ENCODE measurements at places on chromosomes 2 and 18.

DNA sequence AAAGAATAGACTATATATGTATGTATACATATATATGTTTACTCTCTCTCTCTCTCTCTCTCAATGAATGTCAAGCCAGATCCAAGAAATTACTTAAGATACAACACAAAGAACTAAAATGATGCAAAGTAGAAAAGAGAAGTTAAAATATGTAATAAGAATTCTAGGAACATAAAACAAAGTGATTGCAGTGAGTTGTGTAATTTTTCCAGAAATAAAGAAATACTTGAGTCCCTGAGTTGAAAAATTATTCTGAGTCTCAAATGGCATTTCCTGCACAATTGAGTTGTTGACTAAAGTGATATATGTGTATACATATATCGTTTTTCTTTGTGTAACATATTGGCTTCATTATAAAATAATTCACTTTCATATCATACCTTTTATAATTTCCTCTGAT, 262.4 kb downstream of the INSIG2 start:
- DNase-seq, result no peak

DNA sequence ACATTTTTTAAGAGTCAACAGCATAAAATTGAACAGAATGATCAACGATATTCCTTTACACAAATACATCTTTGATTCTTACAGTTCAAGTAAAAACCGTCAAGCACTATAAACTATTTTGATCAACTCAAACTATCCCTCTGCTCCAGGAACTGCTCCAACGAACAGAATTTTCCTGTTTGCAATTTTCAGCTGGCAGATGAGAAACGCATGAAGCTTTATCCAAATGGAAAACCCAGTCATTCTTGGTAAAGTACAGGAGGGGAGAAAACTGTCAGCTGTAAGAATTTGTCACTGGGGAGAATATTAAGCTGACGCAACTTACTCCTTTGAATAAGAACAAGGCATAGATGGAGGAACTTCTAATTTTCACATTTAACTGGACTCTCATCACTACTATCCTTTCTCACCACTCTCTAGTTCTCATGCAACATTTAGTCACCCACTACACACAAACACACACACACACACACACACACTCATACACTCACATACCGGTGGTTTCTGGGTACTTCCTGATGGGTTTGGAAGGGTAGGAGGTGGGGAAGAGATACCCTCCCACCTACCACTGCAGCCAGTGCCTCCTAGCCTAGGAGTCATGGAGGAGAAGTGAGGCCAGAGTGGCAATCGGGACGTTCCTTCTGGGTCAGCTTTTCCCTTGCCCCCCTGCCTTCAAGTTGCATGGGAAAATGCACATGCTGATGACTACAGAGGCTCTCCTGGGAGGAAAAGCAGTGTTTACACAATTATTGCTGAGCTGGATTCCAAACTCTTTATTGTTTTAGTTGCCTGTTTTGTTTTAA, 54.0 kb upstream of the SPATS2L start:
- no peak for DNase-seq

- DNase-seq, result no peak
Measured at GRCh38 chr2:816278-816677, 134.4 kb upstream of the SNTG2 start.

DNA sequence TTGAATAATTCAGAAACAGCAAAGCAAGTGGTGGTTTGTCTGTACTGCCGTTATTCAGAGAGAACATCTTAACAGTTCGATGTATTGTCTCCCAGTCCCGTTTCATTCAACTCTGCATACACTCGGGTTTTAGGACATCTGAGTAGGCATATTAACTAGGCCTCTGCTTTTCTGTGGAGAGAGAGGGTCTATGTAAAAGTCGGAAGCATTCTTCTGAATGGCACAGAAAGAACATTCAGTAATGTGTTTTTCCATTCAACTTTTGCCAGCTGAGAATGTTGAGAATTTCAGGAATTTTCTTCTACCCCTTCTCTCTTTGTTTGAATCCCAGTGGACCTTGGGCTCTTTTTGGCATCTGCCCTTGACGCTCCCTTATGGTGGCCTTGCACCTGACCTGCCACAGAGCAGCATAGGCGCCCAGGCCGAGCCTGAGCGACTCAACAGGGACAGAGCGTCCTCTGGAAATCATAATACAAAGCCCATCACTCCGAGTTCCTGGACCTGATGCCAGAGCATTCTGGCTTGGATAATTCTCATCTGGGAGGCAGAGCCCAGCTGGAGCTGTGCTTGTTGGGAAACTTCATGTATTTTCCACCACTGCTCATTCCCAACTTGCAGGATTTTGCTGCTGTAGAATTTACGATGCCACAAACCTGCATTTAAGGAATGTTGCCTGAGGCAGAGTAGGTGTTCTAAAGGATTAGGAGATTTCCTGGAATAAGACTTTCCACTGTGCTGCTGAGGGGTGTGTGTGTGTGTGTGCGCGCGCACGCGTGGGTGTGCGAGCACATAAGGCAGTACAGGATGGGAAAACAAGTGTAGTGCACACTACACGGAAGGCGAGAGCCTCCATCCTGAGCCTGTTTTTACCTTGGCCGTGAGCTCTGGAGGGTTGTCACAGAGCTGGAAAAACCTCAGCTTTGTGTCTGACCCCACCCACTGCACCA, 77.2 kb upstream of the TXNDC2 start:
- DNase-seq, result peak; percentile 81

- DNase-seq, result no peak
Measured at GRCh38 chr2:27494284-27494943, 586 bp downstream of the FNDC4 start.

- DNase-seq, result no peak
Measured at GRCh38 chr2:217835931-217836891, 166.6 kb downstream of the TNS1 start.

GRCh38 chr18:140670-141266, 17.6 kb upstream of the USP14 start:
- no peak for DNase-seq

- no peak for DNase-seq
Measured at GRCh38 chr2:13103778-13104493, 387.2 kb downstream of the TRIB2 start.

DNA sequence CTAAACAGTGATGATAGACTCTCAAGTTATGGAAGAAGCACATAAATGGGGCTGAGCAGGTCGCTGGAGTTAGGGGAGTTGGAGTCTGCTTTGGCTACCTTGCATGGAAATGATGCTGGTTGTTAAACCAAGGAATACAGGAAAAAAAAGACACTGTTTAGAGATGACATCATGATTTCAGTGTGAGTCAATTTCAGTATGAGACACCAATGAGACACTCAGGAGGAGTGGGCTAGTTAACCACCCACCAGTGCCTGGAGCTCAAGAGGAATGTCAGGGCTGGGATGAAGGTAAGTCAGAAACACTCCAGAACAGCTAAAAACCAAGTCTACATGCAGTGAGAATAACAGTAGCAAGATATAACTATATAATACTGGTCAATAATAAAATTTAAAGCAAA, 303.6 kb downstream of the SOX11 start:
- DNase-seq, result no peak

DNA sequence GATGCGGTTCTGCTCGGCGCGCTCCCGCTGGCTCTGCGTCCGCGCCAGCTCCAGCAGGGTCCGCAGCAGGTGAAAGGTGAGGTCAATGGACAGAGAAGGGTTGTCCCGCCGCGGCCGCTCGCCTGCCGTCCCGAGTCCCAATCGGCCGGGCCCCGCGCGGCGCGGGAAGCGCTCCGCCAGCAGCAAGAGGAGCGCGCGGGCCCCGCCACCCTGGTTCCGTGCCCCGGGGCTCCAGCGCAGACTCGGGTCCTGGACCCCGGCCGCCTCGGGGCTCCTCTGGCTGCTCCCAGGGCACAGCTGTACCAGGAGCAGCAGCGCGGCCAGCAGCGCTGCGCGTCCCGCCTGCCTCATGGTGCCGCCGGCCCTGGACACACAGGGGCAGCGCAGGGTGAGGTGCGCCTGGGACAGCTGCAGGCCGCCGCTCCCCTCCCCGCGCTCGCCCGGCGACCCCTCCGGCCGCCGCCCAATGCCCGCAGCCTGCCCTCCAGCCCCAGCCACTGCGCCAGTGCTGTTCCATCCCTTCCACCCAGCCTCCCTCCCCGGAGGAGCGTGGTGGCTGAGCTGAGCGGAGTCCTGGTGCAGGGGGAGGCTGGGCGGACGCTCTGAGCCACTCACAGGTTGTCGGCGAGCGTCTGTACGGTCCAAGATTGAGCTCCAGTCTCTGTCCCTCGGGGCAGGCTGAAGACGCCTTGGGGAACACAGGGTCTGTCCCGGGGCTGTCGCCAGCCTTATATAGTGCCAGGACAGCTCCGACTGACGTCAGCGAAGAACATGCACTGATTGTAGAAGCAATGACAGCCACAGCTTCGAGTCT, 493 bp downstream of the UCN start:
- DNase-seq, result no peak

DNA sequence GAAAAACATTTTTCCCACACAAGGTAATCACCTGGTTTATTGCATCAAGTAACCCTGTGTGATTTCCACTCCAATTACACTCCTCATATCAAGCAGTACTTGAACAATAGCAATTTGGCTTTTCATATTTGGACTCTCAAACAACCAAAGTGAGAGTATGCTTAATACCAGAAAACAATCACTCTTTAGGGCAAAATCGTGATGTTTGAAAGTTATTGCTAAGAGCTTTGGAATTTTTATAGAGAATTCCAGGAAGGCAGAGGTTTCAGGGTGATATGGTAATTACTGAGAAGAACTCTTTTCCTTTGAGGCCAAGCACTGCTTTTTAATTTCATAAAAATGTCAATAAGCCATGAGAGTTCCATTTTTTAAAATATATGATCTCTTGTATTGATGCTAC, 779.5 kb upstream of the LRRTM1 start:
- no peak for DNase-seq

- no peak for DNase-seq
Measured at GRCh38 chr18:39414009-39414700, 1848.6 kb upstream of the CELF4 start.

DNA sequence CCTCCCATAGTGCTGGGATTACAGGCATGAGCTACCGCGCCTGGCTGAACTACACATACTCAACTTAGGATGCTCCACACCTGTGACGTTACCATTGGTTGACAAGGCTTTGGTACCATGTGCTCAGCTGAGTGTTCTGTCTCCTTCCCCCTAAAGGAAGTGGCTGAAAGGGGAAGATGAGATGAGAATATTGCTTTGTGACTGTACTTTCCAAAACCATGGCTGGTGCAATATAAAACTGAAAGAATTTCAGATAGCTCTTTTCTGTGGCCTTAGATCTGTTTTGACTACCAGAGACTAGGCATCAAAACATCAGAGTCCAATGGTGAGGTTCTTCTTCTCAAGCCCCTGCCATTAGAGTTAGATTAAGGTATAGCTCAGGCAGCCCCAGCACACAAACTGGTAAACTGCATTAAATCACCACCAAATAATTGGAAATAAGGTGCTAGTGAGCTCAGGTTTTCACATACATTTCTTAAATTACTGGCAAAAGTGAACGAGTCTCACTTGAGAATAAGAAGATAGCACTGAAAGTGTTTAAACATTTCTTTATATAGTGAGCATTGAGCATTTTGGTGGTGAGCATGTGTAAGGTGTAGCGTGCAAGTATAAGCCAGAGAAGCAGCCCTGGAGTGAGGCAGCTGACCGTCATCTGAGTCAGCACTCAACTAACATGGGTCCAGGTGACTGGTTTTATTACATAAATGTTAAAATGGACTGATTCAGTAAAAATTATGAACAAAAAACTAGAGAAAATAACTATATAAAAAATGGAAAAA, 113.5 kb upstream of the FZD5 start:
- DNase-seq, result no peak

DNA sequence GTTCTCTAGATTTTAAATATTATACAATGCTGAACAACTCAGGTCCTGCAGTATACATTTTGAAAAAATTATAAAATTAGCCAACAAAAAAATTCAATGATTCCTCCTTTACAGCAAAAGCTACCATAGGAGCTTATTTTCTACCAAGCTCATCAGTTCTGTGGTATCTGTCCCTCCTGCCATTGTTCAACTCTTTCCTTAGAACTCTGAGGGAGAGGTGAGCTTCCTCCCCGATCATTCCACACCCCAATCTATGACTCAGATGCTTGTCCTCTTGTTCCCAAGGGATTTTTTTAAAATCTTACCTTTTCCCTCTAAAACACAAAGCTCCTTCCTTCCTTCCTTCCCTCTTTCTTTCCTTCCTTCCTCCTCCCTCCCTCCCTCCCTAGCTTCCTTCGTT, 13.5 kb downstream of the DPP4 start:
- DNase-seq, result no peak

DNA sequence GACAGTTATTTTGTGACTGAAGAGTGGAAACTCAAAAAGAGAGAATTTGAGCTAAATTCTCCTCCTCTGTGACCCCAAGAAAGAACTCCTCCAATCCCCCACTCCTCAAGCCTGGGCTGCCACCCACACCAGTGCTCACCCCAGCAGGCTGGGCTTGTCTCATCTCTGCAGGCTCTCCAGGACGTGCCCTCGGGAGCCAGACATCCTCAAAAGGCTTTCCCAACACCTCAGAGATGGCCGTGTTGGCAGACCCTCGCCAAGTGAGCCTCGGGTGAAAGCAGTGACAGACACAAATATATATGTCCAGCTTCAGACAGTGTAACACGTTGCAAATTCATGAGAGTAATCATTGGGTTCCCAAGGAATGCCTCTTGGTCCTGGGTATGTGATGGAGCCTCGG, 377.7 kb upstream of the SALL3 start:
- no peak for DNase-seq

DNA sequence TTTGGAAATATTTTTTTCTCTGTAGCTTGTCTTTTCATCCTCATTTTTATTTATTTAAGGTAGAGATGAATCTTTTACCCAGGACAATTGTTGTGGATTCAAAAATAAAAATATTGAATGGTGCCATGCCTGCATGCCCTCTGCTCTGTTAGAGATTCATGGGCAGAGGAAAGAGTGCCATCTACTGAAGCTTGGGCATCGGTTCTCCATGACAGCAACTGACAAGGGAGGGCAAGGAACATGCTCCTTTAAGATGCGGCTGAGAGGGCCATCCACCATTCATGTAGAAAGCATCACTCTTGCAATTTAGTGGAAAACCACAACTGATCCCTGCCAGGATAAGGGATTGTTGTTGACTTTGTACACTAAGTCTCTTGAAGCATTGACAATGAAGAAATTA, 79.9 kb downstream of the PARD3B start:
- peak; percentile 87 for DNase-seq

GRCh38 chr18:35581898-35582641, 530 bp downstream of the GALNT1 start:
- peak; percentile 38 for DNase-seq

DNA sequence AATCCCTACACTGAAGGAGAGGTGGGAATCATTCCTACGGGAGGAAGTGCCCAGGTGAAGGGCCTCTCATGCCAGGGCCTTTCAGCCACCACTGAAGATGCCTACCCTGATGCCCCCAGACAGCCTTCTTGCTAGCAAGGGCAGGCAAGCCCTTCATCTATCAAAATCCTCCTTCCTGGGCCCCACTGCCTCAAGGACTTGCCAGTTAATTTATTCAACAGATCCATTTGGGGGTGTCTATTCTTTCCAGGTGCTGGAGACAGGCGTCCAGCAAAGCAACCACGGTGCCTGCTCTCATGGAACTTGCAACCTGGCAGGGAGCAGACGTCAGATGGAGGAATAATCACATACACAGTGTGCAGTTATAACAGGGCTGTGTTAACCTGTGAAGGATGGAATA, 95.5 kb downstream of the GYPC start:
- no peak for DNase-seq

GRCh38 chr2:100178085-100178788, 35.8 kb upstream of the AFF3 start:
- no peak for DNase-seq

GRCh38 chr2:174631009-174631981, 33.7 kb upstream of the WIPF1 start:
- no peak for DNase-seq

GRCh38 chr2:62307469-62308389, 111.8 kb downstream of the B3GNT2 start:
- DNase-seq, result no peak
